ENCODE measurements at places on chromosomes 3 and 15.

DNA sequence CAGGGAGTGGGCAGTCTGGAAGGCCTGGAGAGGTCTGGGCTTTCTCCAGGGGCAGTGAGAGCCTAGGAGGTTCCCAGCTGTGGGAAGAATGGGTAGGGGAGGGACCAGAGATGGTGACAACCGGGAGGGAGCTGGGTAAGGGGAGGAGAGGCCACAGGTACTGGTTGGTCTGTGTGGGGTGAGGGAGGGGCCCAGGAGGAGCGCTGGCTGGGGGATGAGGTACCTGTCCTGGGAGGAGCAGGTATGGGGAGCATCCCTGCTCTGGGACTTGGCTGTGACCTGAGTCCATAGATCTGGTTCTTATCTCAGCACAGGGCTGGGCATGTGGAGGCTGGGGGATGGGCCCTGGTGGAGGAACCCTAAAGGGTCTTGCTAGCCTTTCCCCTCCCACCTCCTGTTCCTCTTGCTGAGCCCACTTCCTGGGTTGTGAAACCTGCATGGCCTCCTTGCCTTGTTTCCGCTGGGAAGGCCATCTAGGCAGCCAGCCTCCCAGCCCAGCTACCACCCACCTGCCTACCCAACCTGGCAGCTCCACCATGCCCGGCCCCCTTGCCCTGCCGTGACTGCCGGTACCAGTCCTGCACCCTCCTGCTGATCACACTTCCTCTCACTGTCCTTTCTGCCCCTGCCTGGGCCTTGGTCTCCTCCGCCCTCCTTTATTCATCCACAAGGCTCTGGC is 11.0 kb downstream of the PRKCD start:
- no peak for DNase-seq

DNA sequence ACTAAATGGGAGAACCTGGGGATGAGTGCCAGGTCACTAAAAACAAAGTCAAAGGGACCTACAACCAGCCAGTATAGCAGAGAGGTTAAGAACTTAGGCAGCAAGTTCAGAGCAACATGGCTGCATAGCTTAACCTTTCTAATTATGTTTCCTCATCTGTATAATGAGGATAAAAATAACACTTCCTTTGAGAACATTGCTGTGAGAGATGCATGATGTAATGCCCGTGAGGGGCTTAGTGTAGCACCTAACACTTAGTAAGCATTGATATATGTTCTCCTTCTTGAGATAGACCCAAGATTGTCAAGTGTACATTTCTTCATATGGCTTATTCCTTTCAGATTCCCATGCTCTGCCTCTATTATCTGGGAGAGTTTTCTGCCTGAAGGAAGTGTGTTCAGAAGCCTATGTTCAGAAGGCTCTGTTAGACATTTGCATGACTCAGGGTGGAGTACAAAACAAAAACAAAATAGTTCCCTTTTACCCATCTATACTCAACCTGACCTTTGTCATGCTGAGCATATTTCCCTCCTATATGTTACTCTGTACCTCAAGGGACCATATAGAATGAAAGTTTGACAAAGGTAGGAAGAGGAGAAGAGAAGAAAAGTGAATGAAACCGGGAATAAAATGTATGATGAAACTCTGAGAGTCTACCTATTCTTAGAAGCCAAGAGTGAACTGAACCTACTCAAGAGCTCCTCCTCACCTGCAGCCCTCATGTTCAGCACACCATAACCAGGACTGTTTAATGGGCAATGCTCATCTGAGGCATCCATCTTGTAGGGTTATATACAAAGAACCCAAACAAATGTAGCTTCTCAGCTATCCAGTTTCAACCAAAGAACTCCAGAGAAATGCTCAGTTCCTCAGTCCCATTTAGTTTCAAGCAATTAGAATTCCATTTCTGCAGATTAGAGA is 70.7 kb upstream of the KCNMB2 start:
- no peak for DNase-seq

DNA sequence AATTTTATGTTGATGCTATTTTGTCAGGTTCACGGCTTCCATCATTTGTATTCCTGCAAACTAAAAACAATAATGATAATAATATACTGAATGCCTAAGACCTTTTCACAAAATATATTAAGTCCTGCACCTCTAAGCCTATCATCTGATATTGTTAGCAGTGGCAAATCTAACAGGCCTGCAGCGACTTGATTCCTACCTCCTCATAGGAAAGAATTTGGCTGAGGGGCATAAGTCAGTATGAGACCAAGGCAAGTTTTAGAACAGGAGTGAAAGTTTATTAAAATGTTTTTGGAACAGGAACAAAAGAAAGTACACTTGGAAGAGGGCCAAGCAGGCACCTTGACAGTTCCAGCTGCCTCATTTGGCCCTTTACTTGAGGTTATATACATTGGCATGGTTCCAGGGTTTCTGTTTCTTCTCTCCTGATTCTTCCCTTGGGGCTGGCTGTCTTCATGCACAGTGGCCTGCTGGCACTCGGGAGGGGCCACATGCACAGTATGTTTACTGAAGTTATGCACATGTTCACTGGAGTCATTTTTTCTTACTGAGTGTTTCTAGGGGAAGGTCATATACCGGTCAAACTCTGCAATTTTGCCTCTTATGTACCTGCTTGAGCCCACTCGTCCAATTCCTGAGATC is 418.1 kb downstream of the EPHA6 start:
- DNase-seq = no peak

DNA sequence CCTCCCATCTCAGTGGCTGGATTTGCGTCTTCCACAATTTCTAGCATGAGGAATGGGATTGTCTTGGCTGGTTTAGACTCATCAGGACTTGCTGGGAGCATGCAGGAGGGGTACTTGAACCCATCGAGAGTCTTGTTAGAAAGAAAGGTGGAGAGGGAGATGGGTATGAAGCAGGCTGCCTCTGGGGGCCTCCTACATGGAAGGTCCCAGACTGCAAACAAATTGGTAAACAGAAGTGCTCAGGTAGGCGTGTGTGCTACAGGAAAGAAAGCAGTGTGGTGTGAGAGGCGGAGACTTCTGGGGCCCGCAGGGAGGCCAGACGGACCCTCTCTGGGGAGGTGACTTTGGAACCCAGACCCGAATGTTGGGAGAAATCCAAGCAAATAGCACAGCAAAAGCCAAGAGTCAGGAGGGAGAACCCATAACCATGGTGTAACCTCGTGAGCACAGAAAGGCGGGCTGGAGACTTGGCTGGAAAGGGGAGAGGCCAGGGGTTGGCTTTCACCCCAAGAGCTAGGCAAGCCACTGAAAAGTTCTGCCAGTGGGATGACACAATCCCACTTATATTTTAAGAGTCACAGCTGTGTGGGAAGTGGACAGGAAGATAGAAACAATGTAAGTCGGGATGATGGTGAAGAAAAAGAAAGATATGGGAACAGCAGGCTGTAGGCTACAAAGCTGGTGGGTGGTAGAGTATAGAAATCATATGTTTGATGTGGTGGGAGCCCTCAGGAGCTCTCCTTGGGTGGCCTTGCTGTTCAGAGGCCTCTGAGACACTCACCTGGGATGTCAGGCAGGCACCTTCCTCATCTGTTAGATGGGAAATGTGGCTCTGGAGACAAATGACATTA is 130.1 kb upstream of the PRR20G start:
- no peak for DNase-seq

DNA sequence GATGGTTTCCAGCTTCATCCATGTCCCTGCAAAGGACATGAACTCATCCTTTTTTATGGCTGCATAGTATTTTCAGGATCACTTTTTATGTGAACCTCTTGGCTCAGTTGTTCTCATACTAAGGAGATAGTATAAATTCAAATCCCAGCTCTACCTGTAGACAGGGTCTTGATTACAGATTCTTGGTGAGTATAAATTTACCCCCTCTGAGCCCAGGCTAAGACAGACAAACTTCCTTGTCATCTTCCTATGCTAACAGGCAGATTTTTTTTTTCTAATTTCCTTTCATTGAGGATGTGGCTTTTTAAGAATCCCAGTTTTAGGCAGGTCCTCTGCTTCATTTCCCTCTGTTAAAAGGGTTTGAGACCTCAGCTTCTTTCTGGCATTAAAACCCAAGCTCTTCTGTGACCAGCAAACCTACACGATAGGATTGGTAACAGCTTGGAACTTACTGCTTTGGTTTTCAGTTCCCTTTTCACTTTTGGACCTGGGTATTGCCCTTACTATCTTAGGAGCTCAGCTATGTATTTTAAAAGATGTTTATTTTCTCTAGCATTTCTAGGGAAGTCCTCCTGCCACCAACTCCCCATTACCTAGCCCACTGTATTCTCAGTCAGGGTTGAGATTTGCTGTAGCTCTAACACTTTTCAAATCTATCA is 72.5 kb downstream of the VPS8 start:
- no peak for DNase-seq

- DNase-seq = no peak
Observed at GRCh38 chr3:194032828-194033435, 103.0 kb upstream of the HES1 start.

DNA sequence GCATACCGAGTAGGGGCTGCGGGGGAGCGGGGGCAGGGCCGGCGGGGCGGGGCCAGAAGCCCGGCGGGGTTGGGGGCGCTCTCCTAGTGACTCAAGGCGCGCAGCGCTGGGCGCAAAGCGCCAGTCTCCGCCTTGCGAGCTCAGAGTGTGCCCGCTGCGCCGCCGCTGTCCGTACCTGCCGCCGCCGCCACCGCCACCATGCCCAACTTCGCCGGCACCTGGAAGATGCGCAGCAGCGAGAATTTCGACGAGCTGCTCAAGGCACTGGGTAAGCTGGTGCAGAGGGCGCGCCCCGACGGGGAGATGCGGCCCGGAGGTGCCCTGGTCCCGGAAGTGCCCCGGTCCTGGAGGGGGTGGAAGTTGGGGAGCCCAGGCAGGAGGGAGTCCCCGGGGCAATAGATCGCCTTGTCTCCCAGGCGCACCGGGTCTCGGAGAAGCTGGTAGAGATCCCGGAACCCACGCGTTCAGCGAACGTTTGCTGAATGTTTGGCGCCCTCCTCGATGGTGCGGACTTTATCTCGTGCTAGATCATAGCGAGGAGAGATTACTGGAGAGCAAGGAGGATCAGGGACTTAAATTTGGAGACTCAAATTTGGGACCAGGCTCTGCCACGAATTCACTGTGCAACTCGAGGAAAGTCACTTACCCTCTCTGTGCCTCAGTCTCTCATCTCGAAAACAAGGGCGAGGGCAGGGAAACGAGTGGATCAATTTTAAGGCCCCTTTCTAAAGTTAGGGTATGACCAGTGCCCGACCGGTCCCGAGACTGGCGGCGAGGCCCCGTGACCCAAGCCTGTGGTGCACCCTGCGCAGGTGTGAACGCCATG is at the start of gene CRABP1:
Gene CRABP1 (plus strand): TSS at position 123 of the 826 bp plus-strand sequence. CDS start 76 bp downstream, at position 199.
- DNase-seq = no peak

GRCh38 chr3:42979044-42979972 is at the start of gene GASK1A:
Gene GASK1A, plus strand, starts transcription at chr3:42979311. Its CDS starts 332 bp downstream, at chr3:42979643.
- no peak for DNase-seq

- no peak for DNase-seq
Observed at GRCh38 chr3:58129041-58129770, 81.6 kb downstream of the DNASE1L3 start.

- DNase-seq = no peak
Observed at GRCh38 chr3:182479419-182480336, 313.6 kb upstream of the ATP11B start.

Measured in activated CD8-positive, alpha-beta memory T cell treated with anti-CD3 and anti-CD28 coated beads for 1 hour (primary cell).